CD8-positive, alpha-beta memory T cell (primary cell): ENCODE measurements at places on chromosomes 12 and 14. TPM values are rescaled to one million over a fixed set of nuclear protein-coding genes. Genes with fewer than 3 reads are reported as not detected.

DNA sequence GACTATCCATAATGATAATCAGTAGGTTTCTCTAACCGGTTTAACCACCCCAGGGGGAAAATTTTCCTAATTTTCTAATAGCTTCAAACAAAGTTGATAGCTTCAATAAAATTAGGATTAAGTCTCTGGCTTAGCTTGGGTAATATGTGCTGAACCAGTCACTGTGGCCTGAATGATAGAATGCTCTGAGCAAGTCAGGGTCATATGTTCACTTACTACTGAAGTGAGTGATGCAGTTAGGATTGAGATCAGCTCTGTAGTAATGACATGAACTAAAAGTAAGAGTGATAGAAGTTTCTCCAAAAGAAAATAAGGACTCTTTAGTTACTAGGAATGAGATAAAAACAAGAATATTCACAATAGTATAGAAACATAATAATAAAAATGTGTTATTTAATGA, 32.6 kb downstream of the ETNK1 start:
- no peaks in the 10 kb centered on the region for H3K36me3 ChIP-seq
- no peak overlapping the region for H3K27ac ChIP-seq
- no peaks in the 10 kb centered on the region for H3K4me1 ChIP-seq
- no peak overlapping the region for H3K4me3 ChIP-seq

DNA sequence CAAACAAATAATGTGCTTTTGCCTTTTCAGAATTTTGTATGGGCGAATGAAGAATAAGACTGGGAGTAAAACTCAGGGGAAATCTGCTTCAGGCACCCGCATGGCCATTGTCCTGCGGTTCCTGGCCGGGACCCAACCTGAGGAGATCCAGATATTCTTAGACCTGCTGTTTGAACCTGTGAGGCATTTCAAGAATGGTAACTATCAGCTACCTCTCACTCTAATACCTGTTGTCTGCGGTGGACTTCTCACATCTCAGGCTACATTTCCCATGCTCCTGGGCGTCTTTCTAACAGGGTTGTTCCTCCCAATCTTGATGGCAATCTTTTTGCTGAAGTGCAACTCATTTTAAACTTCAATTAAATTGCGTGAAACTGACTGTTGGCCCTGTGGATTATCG, 47.1 kb downstream of the UTP20 start:
- H3K27ac ChIP-seq: no peak overlapping the region
- no peaks in the 10 kb centered on the region for H3K4me1 ChIP-seq
- no peaks in the 10 kb centered on the region for H3K27me3 ChIP-seq
- DNase-seq: no peak
- no peak overlapping the region for H3K4me3 ChIP-seq
- peaks cover 27% of the 10 kb centered on the region for H3K36me3 ChIP-seq

DNA sequence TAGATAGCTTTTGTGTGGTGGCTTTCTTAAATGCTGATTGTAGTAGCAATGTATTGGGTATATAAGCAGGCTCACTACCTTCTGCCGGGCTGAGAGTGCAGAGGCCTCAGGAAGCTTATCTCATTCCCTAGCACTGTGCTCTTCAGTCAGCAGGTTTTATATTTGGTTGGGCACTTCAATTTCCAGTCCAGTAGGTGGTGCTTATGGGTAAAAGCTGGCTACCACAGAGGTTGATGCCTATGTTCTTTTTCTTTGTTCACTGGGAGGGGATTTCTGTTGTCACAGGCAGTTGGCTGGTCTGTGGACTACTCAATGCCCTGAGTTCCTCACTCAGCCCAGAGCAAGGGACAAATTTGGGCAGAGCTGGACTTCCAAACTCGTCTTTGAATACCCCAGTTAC, 43.0 kb upstream of the GLIPR1 start:
- H3K36me3 ChIP-seq: no peaks in the 10 kb centered on the region
- H3K4me1 ChIP-seq: peaks cover 8% of the 10 kb centered on the region
- no peaks in the 10 kb centered on the region for H3K27me3 ChIP-seq

The NANOG gene
- total RNA-seq: not detected

- no peak overlapping the region for H3K4me3 ChIP-seq
- no peak overlapping the region for H3K27ac ChIP-seq
- H3K27me3 ChIP-seq: no peaks in the 10 kb centered on the region
- no peaks in the 10 kb centered on the region for H3K36me3 ChIP-seq
These were observed 35.3 kb downstream of the VWF start for GRCh38 chr12:6088921-6089747.

- DNase-seq: no peak
- H3K27ac ChIP-seq: no peak overlapping the region
- H3K4me1 ChIP-seq: no peaks in the 10 kb centered on the region
- no peak overlapping the region for H3K4me3 ChIP-seq
- no peaks in the 10 kb centered on the region for H3K27me3 ChIP-seq
- H3K36me3 ChIP-seq: peaks cover 4% of the 10 kb centered on the region
These were observed 40.4 kb upstream of the SYCP3 start for GRCh38 chr12:101779626-101780025.
